ENCODE measurements at places on chromosomes 5 and 9.

- no peak for DNase-seq
These were observed 4.8 kb downstream of the DNAJB5 start for GRCh38 chr9:34994260-34994899.

- DNase-seq = no peak
These were observed 61.4 kb downstream of the CERT1 start for GRCh38 chr5:75450069-75450468.

DNA sequence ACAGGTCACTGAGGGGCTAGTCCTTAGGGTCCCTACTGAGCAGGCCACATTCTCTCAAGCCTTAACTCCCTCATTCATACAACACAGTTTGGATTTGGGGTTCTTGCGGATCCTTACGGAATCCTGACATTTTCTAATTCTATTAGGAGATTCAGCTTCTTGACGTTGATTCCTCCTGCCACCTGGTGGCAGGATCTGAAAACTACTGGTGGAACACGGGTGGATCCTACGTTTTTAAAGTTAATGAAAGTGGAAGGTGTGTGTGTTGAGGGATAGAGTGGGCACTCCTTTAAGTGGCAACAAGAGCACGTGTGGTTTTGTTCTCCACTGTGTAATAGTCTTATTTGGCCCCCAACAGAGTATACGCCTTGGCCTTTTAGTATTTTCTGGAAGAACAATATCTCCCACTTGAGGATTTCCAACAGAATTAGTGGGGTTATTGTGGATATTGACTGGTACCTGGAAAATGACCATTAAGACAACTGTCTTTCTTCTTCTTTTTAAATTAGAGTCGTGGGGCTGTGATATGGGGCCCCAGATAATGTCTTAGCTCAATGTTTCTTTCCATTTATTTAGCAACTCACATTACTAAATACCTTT, 25.2 kb downstream of the SLC28A3 start:
- no peak for DNase-seq

DNA sequence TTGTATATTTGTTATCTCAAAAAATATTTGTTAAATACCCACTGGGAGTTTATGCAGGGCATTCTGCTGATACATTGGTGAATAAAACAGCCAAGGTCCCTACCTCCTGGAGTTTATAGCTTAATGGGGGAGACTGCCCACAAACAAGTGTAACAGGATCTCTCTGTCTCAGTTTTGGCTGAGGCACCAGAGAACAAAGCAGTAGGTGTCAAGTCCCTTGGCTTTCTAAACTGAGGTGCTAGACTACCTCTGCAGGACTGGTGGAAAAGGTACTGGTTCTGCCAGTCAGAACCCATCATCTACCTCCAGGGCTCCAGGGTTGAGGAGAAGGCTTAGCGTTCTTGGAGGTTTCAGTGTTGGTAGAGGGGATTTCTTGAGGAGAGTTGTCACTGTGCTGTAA, 188.4 kb upstream of the ELL2 start:
- no peak for DNase-seq

- DNase-seq = no peak
These were observed 986 bp downstream of the PLPP1 start for GRCh38 chr5:55533521-55534435.

DNA sequence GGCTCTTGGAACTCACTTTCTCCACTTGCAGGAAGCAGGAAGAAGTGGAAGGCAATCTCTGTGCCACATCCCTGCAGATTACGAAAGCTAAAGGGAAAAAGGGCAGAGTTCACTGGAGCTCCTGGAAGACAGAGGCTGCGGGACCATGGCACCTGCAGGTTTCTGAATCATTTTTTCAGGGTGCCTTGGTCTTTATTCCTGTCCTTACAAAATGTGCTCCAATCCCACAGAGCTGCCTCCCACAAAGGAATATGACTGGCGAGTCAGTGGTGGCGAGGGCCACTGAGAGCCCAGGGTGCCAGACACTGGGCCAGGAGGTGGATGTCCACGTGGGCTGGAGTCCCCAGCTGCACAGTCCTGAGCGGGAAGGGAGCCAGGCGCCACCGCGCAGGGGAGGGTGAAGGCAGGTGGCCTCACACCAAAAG, 183.0 kb downstream of the FANCC start:
- DNase-seq = no peak

- DNase-seq = no peak
These were observed 3.7 kb upstream of the SCGB3A1 start for GRCh38 chr5:180595046-180595379.

DNA sequence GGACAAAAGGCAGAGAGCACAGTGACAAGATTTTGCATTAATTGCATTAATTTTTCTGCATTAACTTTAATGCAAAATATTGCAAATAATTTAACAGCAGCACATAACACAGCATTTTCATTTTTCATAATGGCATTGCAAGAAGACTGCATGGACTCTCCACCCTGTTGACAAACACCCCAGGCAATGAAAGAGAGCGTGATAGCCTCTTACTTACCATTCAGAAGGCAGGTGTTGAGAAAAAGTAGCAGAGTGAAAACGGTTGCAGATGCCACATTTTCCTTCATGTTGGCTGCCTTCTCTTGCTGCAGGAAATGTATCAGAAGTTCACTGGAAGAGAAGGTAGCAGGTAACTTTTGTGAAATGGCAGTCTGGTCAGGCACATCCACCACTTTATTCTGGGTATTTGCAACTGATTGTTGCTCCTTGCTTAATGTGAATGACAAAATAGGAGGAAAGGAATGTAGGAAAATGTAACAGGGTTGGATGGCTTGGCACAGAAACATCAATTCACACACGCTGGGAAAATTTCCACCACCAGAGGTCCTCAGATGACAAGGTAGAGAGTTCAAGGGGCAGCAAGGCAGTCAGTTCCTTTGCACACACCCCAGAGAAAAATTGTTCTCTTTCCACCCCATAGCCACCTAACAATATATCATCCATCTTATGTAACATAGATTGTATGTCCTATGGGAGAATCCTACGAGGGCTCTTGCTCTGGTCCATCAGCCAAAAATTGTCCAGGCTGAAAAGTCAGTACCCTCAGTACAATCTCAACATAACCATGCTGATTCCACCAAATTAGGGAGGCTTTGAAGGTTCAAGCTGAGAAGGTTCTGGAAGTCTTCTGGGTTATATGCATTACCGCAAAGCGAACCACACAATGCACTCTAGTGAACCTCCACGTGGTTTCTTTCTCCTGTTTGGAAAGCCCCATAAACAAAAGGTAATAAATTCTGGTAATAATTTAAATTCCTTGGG, 41.9 kb upstream of the AGXT2 start:
- DNase-seq = peak; percentile 6

GRCh38 chr5:138350563-138350890, 2.0 kb upstream of the KDM3B start:
- DNase-seq = no peak

DNA sequence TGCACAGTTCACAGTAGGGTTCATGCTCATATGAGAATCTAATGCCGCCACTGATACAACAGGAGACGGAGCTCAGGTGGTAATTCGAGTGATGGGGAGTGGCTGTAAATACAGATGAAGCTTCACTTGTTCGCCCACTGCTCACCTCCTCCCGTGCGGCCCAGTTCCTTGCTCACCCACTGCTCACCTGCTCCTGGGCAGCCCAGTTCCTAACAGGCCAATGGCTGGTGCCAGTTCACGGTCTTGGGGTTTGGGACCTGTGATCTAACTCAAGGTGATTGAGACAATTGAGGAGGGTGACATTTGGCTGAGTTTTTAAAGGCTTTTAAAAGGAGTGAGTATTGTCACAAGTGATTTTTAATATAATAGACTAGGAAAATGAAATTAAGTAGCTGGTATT, 45.4 kb downstream of the RAD23B start:
- no peak for DNase-seq

GRCh38 chr9:132983491-132984201, 5.2 kb downstream of the GFI1B start:
- DNase-seq = no peak

DNA sequence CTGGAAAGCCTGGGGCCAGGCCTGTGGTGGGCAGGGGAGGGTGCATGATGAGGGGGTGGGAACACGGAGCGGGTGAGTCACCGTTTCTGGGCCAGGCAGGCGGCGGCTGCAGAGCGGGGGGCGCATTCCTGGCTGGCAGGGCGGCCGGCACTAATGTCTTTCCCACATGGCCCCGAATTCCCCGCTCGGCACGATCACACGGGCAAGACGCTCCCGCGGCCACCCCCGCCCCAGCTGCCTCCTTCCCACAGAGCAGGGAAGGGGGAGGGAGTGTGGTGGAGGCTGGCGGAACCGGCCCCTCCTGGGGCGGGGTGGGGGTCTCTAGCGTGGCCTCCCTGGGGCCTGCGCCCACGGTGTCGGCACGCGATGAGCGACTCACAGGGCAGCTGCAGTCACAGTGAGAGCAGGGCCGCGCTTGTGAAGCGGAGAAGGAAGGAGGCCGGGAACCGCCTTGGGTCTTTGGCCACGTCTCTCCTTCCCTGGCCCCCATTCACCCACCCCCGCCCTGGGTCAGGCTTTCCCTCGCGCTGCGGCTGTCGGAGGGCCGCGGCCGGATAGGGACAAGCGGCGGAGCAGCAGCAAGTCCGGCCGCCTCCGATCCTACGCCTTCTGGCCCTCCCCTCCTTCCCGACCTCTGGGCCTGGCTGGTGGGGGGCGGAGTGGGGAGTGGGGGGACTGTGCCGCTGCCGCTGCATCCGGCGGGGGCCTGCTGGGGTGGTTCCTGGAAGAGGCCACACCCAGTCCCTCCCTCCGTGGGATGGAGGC, 48.9 kb downstream of the CXXC5 start:
- DNase-seq = peak; percentile 49

DNA sequence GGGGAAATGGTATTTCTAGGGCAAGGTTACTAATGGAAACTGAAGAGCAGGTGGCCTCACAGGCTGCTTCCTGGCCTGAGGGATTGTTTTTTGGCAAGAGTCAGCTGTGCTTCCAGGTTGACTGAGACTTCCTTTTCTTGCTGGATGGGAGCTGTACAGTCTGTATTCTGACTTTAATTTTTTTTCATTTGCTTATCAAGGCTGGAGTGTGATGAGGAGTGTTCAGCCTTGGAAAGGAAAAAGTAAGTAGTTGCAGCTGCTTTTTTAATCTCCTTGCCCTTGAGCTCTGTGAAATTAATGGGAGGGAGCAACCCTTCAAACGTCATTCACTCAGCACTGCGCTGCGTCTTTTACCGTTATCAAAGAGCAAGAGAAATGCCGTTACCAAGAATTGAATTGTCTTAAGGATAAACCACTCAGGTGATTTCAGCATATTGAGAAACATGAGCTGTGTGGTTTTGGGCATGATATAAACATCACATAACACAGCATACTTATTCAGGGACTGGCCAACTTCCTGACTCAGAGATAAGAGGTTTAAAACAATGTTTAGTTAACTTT, 47.6 kb downstream of the AQP7 start:
- DNase-seq = no peak

GRCh38 chr5:114665551-114665950, 303.7 kb downstream of the KCNN2 start:
- DNase-seq = no peak

- DNase-seq = no peak
These were observed 83.3 kb upstream of the NEK6 start for GRCh38 chr9:124174433-124174832.

DNA sequence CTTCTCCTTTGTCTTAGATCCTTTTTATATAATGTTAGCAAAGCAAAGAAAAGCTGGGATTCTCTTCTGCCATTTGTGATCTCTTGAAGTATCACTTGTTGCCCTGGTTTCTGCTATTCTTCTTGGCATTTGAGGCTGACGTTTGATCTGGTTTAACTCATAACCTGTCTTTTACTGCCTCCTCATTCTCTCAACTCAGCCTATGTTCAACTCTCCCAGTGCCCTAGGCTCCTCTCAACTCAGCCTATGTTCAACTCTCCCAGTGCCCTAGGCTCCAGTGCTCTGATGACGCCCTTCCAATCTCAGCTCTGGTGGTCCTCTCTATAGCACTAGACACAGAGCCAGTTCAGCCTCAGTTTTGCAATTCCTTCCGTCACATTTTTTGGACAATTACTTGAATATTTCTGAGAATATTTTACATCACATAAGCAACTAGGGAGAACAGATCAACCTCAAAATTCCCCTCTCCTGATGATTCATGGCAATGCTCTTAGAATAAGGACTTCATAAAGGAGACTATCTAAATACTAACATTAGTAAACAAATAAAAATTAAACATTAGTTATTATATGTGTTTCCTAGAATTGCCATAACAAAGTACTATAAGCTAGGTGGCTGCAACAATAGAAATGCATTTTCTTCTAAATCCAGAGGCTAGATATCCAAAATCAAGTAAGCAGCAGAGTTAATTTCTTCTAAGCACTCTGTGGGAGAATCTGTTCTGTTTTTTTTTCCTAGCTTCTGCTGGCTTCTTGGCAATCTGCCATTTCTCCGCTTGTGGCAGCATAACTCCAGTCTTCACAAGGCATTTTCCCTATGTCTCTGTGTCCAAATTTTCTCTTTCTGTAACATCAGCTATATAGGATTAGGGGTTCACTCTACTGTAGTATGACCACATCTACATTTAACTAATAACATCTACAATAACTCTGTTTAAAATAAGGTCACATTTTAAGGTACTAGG, 662.1 kb upstream of the FTMT start:
- no peak for DNase-seq

- no peak for DNase-seq
These were observed 236.2 kb downstream of the TLE4 start for GRCh38 chr9:79807971-79808370.

- DNase-seq = no peak
These were observed 721 bp downstream of the GIN1 start for GRCh38 chr5:103119070-103119764.

- DNase-seq = no peak
These were observed 46.9 kb upstream of the HSD17B4 start for GRCh38 chr5:119405419-119405818.

DNA sequence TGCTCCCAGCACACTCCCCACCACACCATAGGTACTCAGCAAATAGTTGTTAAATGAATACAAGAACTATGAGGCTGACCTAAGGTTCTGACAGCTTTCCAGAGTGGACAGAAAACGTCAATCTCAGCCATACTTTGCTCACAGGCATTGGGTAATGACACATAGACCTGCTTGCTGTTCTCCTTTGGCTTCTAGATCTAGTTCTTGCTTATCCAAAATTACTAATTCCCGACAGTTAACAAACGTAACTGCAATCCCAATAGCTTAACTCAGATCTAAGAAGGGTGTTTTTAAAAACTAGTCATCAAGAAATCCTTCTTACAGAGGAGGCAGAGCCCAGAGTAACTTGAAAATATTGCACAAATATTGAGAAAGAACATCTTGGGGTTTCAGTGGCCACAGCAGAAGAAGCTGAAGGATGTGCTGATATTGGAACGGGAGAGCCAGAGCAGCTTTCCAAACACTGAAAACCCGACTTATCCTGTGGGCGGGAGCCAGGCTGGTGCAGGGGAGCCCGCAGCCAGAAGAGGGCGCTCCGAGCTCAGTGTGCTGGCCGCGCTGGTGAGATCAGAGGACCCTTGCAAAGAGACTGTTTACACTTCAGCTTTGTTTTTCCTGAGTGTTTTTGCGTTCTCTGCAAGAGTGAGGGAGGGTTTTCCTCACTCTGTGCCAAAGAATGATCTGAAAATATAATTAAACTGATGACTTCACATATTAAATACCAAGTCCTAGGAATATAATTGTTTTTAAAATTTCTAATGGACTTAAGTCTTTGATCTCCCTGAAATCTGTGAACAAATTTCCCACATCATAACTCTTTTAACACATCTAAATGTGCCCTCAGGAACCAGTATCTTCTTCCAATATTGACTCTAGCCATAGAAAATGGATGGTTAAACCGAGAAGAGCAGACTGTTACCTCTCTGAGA, 30.3 kb downstream of the FGF1 start:
- peak; percentile 59 for DNase-seq
